ENCODE measurements at places on chromosomes 5 and 9.

GRCh38 chr5:560792-561166, 36.5 kb upstream of the SLC9A3 start:
- DNase-seq: no peak

GRCh38 chr5:172322028-172322965, 38.7 kb upstream of the UBTD2 start:
- no peak for DNase-seq

- DNase-seq: no peak
These were observed 2.8 kb upstream of the PARP8 start for GRCh38 chr5:50663636-50664035.

DNA sequence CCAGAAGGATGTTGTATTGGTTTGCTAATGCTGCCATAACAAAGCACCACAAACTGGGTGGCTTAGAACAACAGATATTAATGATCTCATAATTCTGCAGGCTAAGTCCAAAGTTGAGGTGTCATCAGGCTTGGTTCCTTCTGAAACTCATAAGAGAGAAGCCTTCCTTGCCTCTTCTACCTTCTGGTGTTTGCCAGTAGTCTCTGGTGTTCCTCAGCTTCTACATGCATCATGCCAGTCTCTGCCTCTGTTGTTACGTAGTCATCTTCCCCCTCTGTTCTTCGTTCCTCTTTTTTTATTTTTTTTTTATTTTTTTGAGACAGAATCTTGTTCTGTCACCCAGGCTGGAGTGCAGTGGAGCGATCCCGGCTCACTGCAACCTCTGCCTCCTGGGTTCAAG, 61.8 kb downstream of the LRRC70 start:
- DNase-seq: no peak

GRCh38 chr5:106649031-106649430, 1021.7 kb downstream of the EFNA5 start:
- DNase-seq: no peak

DNA sequence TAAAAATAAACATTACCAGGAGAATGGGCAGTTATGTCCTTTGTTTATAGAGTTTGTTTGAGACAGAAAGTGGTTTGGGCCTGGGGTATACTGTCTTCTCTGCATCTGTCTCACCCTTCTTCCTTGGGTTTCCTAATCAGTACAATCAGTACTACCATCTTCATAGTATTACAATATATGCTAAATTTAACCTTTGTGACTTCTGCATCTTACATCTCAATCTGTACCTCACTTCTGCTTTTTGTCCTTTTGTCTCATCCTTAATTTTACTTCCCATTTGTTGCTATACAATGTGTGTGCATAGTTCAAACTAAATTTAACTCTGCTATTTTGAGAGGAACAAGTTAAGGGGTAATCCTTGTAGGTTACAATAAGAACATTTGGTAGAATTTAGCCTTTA, 19.6 kb downstream of the FBXO38 start:
- DNase-seq: no peak

- no peak for DNase-seq
These were observed 2.9 kb upstream of the MAML1 start for GRCh38 chr5:179729727-179730126.

- no peak for DNase-seq
These were observed 1.3 kb downstream of the AGPAT2 start for GRCh38 chr9:136685790-136686533.

DNA sequence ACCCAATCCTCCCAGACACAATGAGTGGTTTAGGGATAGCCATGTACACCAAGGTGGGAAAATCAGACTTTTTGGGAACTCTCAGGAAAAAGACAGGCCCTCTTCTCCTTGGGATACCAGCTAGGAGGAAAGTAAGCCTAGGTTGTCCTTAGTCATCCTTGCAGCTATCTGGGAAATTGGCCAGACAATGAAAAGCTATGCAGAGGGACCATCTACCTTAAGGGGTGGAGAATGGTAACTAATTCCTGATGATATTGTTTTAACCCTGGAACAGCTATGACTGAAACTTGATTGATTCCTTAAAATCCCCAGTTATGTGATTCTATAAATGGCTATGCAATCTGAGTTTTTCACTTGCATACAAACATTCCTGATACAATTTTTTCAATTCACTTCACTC, 88.9 kb upstream of the BNC2 start:
- DNase-seq: peak; percentile 28

- DNase-seq: peak; percentile 5
These were observed 80.0 kb downstream of the TMEM161B start for GRCh38 chr5:88188458-88189132.

DNA sequence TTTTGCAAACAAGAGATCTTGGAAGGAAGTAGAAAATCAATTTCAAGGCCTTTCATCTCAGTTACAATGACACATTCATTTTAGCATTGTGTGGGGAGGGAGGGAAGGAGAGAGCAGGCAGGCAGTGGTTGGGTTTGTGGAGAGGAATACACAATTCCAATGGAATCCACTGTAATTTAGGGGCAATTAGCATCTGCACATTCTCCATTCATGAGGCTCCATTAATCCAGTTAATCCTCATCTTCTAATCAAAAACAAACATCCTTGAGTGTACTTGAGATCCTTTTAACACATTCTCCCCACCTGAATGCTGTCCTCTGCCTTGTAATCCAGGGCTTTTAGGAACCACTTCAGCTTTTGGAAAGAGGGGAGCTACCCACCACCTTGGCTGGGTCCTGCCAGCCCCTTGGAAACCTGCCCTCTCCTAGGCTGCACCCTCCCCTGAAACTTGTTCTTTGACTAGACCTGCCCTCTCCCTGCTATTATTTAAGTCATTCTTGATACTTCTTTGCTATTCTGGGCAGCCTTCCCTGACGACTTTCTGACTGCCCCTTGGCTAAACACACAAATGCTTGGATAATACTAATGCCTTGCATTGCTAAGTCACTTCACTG, 271.2 kb downstream of the SLIT3 start:
- peak; percentile 13 for DNase-seq

DNA sequence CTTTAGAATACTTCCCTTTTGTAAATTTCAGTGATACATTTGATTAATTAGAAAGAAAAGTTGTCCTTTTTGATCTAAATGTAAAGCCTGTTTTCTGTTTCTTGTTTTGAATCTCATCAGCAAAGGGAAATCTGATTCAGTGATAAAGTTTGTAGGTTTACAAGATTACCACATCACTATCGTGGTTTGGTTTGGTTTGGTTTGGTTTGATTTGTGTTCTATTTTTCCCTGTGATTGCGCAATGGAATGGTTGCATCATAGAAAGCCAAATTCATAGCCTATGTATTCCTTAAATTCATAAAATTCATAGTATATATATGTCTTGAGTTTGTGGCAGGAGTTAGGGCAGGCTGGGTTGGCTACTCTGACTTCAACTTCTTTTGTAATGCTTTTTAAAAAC, 15.2 kb downstream of the SRFBP1 start:
- DNase-seq: peak; percentile 16

GRCh38 chr9:79686381-79687130, 114.8 kb downstream of the TLE4 start:
- DNase-seq: peak; percentile 92

- peak; percentile 90 for DNase-seq
These were observed 17.4 kb upstream of the ENTREP1 start for GRCh38 chr9:69307446-69308205.

DNA sequence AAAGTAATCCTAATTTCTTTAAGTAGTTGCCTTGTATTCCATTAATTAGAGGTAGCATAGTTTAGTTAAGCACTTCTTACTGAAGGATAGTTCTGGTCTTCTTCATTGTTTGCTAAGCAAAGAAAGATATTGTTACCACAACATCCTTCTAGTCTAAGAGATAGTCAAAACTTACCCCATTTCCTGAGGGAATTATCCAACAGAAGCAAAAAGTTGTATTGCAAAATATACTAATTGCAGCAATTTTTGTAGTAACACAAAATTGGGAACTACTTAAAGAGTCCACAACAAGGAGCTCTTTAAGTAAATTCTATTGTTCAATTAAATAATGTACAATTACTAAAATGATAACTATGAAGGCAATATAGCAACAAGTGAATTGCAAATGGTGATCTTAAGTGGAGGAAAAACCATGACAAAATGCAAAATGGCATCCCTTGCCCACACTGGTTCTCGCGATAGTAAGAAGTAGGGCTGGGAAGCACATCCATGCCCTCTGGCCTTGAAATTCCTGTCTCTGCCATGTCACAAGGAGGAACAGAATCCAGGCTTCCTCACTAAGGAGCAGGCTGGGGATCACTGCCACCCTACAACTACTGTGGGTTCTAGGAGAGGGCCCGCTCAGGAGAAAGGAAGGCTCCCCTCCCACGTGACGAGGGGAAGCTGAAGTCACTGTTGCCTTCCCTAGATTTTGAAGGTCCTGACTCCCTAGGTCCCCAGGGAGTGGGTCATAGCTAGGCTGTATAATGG, 23.3 kb upstream of the MEGF9 start:
- DNase-seq: no peak
